Epithelial cell of proximal tubule (primary cell): ENCODE measurements at places on chromosomes 16 and 17.

DNA sequence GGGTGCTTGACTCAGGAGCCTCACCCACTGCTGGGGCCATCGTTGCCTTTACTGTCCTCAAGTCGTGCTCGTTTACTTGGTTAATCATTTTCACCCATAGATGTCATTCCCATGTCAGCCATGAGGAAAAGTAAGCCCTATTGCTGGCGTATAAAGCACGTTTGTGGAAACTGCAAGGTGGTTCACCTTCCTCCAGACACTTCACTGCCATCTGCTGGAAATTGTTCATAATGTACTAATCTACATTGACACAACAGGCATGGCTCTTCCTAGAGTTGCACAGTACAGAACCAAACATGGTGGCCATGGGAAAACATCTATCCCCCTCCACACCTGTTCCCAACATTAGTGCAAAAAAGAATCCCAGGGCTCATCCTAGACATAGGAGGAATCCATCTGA, 116.6 kb downstream of the ZNF18 start:
- DNase-seq: peak; percentile 31

DNA sequence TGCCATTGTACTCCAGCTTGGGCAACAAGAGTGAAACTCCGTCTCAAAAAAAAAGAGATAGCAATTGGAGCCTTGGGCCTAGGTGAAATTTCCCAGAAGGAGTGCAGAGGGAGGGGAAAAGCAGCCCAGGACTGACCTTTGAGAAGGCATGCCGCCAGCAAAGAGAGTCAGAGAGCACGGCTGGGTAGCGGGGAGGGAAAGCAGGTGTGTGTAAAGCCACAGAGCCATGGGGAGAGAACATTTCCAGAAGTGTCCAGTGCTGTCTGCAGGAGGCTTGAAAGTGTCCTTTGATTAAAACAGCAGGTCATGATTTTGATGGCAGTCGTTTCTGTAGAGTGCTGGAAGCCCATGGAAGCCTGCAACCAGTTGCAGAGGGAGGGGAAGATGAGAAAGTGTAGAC, 8.1 kb downstream of the C16orf54 start:
- DNase-seq: no peak

- peak; percentile 29 for DNase-seq
These were observed 14.7 kb upstream of the WNT3 start for GRCh38 chr17:46832945-46833839.

DNA sequence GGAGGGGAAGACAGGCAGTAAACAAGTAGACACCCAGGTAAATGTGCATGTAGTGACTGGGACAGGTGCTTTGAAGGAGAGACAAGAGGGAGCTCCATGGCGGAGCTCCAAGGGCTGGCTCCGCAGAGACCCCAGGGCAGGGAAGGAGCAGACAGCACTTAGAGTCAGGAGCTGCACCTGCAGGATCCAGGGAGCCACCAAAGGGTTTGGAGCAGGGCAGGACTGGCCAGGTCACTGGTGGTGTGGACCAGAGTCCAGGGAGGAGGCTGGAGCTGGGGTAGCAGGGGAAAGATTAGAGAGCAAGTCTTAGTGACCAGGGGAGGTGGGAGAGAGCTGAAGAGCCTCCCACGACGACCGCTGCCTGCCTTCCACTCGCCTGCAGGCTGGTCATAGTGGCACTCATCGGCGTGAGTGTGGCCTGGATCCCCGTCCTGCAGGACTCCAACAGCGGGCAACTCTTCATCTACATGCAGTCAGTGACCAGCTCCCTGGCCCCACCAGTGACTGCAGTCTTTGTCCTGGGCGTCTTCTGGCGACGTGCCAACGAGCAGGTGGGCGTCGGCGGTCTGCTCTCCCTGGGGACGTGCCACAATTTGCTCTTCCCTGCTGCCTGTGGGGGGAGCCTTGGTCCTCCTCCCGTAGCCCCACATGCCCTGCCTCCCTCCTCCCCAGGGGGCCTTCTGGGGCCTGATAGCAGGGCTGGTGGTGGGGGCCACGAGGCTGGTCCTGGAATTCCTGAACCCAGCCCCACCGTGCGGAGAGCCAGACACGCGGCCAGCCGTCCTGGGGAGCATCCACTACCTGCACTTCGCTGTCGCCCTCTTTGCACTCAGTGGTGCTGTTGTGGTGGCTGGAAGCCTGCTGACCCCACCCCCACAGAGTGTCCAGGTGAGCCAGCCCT, 14.7 kb upstream of the FAM83G start:
- DNase-seq: no peak

- no peak for DNase-seq
These were observed 74.6 kb upstream of the ZNF750 start for GRCh38 chr17:82914375-82914774.

DNA sequence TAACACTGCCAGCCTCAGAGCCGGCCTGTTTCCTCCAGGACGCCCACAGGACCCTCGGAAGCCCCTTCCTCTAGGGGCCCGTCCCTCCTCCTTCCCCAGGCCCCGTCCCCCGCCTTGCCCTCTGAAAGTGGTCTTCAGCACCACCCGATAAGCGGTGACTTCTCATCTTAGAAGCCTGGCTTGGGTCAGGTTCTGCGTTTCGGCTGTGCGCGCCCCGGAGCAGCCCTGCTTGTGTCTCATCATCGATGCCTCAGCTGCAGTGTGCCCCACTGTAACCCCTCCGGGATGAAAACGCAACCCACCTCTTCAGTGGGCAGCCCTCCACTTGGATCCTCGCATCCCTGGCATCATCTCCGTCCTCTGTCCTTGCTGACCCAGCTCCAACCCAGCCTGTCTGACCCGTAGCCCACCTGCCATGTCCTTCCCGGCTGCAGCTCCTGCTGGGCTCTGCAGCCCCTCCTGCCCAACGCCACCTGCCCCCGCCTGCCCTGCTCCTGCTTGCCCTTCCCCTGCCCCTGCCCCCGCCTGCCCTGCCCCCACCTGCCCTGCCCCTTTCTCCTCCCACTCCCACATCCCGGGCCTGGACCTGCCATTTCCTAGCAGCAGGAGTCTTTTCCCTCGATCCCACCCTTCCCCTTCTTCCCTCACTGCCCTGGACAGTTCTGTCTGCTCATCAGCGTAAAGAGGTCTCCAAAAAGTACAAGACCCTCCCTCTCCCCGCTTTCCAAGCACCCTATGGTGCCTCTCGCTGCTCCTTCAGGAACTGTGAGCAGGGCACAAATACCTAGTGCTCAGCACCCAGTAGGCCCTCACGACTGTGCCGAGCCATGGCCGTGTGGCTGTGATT, 112.5 kb upstream of the CHMP6 start:
- DNase-seq: no peak

GRCh38 chr17:9240659-9241370, 219.5 kb downstream of the NTN1 start:
- no peak for DNase-seq

- DNase-seq: no peak
These were observed at the start of gene VASN for GRCh38 chr16:4371357-4372000. TSS of gene VASN (plus strand) at chr16:4371848. CDS start at chr16:4380878, 9,030 bp downstream.

- no peak for DNase-seq
These were observed 54.8 kb upstream of the MTMR4 start for GRCh38 chr17:58569196-58569595.

DNA sequence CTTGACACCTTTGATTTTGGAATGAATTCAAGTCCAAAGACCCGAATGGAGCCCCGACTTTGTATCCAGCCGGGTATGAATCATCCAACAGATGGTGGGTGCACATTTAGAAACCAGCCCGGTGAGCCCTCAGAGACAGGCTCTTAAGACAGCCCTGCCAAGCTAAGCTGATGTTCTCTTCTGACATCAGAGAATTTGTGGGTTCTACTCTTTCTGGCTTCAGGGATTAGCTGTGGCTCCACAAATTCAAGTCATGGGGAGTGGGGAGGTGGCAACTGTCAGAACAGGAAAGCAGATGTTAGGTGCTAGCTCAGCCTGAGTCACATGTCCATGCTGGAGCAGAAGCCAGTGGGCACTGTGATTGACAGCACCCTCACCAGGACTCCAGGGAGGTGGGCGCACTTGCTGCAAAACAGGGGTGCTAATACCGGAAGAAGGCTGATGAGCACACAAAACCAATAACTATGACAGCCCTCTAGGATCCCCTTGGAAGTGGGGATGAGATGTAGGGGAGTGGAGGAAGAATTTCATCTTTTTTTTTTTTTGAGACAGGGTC, 31.4 kb upstream of the XYLT2 start:
- DNase-seq: no peak

DNA sequence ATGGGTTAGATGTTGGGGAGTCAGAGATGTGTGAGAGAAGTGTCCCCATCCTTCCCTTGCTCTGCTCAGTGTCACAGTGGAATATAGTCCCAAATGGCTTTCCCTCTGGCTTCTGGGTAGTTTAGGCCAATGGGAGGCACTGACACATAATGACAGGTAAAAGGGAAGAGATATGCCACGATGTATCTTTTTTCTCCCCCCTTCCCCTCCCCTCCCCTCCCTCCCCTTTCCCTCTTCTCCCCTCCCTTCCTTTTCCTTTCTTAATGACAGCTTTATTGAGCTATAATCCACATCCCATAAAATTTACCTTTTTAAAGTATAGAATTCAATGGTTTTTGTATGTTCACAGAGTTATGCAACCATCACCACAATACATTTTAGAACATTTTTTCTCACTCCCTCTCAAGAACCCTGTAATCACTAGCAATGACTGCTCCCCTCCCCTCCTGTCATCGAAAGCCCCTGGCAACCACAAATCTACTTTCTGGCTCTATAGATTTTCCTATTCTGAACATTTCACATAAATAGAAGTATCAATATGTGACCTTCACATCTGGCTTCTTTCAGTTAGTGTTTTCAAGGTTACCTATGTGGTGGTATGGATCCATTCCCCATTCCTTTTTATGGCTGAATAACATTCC, 617 bp upstream of the CCR7 start:
- no peak for DNase-seq

- no peak for DNase-seq
These were observed 14.1 kb downstream of the PHF12 start for GRCh38 chr17:28937044-28937729.

- no peak for DNase-seq
These were observed 73.8 kb upstream of the HNF1B start for GRCh38 chr17:37818689-37819088.

- DNase-seq: no peak
These were observed 20.7 kb downstream of the CNTNAP4 start for GRCh38 chr16:76297941-76298340.

GRCh38 chr17:36183001-36183971, 6.8 kb upstream of the TBC1D3B start:
- no peak for DNase-seq

DNA sequence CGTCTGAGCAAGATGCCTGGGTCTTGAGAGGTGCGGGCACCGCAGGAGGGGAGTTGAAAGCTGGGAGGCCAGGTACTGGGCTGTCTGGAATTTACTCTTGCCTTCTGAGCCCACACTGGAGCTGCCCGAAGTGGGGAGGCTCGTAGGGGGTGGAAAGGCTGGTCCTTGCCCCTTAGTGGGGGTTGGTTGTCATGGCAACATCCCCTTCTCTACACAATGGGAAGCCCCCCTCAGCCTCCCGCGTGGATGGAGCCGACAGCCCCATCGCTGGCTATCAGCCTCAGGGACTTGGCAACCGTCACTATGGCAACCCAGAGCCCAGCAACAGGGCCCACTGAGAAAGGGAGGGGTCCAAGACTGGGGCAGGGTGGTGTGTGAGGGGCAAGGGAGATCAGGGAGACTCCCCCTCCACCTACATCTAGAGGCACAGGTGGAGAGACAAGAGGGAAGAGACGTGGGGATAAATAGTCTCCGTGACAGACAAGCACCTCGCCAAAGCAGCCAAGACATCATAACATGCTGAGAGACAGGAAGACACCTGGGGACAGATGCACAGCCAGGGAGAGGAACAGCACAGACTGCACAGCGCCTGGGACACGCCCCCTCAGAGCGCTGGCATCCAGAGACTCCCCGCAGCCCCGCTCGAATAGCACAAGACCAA, 5.3 kb upstream of the DNAH2 start:
- no peak for DNase-seq

GRCh38 chr17:79752175-79752574, 21.4 kb downstream of the ENPP7 start:
- DNase-seq: no peak

- no peak for DNase-seq
These were observed 70.8 kb downstream of the SNX11 start for GRCh38 chr17:48178317-48178716.

DNA sequence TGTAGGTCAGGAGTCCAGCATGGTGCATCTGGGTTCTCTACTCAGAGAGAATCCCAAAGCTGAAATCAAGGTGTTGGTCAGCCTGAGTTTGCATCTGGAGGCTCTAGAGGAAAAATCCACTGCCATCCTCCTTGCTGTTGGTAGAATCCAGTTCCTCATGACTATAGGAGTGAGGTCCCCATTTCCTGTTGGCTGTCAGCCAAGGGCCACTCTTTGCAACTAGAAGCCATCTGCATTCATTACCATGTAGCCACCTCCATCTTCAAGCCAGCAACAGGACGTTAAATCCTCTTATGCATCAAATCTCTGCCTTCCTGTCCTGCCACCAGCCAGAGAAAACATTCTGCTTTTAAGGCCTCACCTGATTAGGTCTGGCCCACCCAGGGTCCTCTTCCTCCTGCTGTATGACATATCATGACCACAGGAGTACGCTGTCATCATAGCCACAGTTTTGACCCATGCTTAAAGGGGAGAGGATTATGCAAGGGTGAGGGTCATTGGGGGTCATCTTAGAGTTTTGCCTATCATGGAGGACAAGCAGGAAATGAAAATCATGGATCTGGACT, 40.5 kb downstream of the DNAH9 start:
- no peak for DNase-seq

- no peak for DNase-seq
These were observed at the start of gene MLKL for GRCh38 chr16:74700438-74701225. TSS of gene MLKL (minus strand) at chr16:74700862. CDS start at chr16:74695757, 5,105 bp downstream.

GRCh38 chr17:81400996-81401722, 5.9 kb downstream of the BAHCC1 start:
- no peak for DNase-seq

DNA sequence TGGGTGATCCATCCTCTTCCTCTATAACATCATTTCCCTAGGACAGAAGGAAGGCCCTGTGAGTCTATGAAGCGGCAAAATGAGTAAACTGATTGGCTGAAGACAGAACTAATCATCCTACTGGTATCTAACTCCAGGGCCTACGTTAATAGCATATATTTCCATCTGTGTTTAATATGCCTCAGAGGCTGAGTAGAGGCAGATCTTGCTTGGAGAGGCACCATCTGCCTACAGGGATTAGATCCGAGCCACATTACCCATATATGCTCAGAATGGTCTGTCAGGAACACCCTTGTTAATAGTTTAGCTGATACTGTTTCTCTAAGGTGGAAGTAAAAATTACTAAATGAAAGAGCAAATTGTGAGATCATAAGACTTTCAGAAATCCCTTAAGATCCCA, 13.2 kb upstream of the FOXJ1 start:
- no peak for DNase-seq

GRCh38 chr17:77572851-77573250, 385.7 kb upstream of the TNRC6C start:
- no peak for DNase-seq

DNA sequence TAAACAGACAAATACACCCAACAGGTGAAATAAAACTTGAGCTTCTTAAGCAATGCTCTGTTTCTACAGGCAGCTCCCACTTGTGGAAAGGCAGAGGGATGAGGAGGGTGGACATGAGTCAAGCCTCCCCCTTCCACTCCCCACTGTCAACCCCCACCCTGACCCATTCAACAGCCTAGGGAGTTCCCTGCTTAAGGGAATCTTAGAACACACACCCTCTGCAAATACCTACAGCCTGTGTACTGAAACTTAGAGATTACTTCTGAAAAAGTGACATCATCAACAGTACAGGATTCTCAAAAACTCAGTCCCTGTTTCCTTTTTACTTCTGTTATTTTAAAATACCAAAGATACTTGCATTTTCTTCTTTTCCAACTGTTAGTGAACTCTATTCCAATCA, 345.4 kb downstream of the SOX9 start:
- peak; percentile 90 for DNase-seq

GRCh38 chr16:5385115-5385514, 287.5 kb upstream of the EEF2KMT start:
- no peak for DNase-seq

- no peak for DNase-seq
These were observed 6.7 kb upstream of the ABCC3 start for GRCh38 chr17:50627782-50628601.
